WTC11 (cell line): ENCODE measurements at places on chromosomes 5 and 9.

DNA sequence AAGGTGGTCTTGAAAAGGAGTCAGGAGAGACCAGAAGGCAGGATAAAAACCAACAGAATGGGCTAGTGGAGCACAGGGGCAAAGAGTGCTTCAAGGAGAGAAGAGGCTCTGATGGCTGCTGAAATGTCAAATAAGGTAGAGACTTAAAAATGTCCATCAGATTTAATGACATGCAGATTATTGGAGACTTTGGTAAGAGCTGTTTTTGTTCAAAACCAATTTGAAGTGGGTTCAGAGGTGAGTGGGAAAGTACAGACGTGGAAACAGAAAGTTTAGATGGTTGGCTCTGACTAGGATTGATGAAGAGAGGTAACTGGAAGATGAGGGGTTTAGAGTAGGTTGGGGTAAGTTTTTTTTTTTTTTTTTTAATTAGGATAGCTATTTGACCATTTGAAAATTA, 14.1 kb downstream of the SLC25A46 start:
- no peak for DNase-seq

DNA sequence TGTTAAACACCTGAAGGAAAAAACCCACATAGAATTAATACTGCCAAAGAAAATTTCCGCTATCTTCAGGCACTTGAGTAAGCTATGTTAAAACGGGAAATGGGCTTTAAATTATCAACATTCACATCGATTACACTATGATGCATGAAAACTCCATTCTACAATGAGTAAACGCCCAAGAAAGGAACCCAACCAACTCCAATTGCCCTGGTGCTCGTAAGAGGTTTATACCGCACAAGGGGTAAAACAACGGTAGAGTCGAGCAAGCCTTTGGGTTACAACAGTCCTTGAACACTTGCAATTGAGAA, 1.0 kb downstream of the AGTPBP1 start:
- DNase-seq, result no peak

GRCh38 chr5:177469750-177470525, 3.5 kb downstream of the DBN1 start:
- DNase-seq, result no peak

DNA sequence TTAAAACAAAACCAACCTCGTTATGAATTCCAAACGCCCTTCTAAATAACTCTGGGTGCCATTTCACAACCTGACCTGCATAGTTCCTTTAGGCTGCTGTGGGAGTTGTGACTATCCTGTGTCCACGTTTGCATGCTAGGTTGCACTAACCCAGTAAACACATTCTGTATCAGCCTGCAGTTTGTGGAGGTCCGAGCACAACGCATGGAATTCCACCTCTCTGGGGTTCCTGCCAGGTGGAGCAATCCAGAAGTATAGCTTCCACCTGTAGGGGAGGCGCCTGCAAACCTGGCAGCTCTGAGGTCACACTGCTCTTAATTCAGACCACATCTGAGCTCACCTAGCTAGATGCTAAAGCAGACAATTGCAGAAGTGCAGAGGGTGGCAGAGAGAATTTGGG, 57.2 kb downstream of the MARCHF3 start:
- DNase-seq, result peak; percentile 31

DNA sequence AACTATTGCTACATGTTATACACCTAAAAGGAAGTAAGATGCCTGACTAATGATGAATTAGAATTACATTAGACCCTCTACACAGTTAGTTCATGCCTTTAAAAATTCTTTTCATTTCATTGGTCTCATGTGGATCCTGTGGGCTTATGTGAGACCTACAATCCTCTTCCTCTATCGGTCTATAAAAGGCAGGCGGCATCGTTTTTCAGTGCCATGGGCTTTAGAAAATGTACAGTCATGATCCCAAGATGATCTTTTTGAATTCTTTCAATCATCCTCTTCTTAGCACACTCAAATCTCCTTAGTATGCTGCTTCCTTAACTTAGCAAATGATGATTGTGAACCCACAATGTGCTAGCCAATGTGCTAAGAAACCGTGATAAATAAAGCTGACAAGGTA, 193.9 kb downstream of the ZNF608 start:
- DNase-seq, result no peak

DNA sequence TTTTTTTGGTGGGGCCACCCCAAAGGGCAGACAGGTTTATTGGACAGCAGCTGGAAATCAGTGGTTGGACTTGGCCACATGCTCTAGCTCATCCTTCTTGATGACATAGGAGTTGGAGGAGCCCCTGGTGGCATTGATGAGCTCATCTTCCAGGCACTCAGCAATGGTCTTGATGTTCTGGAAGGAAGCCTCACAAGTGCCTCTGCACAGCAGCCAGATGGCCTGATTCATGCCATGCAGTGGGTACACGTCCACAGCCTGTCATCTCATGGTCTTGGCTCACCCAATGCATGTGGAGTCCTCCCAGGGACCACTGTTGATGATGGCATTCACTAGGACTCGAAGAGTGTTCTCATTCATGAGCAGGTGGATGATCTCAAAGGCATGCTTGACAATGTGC, 11.3 kb upstream of the RCL1 start:
- DNase-seq, result no peak

GRCh38 chr5:122690266-122690665, 84.6 kb upstream of the SNX2 start:
- DNase-seq, result no peak
